ENCODE measurements at places on chromosomes 16 and 17.

GRCh38 chr17:51618476-51618875 lies 358.1 kb downstream of the UTP18 start:
- DNase-seq: no peak

DNA sequence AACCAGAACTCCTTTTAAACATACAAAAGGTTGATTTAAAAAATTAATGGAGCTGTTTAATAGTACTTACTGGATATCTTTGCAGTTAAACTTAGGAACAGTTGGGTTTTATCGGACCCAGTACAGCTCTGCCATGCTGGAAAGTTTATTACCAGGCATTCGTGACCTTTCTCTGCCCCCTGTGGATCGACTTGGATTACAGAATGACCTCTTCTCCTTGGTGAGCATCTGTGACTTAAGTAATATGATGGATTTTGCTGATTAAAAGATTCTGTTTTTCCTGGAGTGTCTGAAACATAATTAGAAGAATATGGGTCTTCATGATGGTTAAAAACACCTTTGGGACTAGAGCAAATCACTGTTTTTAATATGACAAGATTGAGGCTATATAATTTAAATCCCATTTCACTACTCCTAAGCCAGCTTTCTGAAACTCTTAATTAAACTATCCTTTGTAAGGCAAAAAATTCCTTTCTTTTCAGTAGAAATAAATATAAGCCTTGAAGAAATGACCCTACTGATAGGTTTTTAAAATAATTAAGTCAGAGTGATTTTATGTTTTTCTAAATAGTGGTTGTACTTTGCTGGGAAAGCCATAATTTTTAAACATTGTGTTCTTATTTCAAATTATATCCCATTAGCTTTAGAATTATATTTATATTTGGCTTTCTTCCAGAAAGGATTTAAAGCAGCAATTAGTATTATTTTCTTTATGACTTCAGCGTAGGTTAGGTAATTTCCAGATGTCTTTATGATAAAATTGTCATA lies 45.7 kb upstream of the KPNB1 start:
- DNase-seq: no peak

DNA sequence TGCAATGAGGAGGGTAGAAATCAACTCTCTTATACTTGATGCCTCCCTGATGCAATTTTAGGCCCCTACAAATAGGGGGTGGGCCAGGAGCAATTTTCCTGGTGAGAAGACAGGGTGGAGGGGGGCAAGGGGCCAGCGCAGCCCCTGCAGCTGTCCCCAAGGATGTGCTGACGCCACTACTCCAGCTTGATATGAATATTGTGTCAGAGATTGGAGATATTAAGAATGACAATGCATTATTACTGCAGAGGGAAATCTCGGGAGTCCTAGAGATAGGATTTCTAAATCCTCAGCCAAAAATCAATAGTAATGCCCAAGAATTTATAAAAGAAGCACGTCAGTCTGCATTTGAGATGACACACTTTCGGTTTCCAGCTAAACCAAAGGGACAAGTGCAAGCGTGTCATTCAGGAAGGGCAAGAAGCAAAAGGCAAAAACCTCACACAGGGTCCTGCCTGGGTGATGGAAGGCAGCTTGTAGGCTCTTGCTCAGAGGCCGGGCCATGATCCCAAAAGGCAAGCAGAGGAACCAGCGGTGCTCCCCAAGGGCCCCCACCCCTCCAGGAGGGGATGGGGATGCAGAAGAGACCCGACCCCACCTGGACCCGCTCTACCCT lies 178.8 kb downstream of the C16orf78 start:
- DNase-seq: no peak

- DNase-seq: no peak
Observed at GRCh38 chr17:69501591-69502468, 87.3 kb downstream of the MAP2K6 start.

GRCh38 chr16:1309888-1310831 lies 724 bp downstream of the UBE2I start:
- DNase-seq: peak; percentile 60

DNA sequence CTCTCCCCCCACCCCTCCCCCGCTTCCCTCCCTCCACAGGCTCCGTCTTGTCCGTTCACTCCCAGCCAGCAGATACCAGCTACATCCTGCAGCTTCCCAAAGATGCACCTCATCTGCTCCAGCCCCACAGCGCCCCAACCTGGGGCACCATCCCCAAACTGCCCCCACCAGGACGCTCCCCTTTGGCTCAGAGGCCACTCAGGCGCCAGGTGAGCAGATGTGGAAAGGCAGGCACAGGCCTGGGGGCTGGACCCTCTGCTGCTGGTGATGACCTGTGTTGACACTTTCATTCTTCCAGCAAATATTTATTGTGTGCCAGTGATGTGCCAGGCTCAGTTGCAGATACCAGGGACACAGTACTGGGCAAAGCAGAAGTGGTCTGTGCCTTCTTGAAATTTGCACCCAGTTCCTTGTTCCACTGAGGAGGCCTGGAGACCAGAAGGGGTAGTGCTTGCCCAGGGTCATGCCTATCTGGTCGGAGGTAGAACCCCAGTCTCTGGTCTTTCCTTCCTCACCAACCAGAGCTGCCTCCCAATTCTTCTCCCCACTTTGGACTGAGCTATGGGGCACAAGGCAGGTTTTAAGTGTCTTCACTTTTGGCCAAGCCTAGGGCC lies 10.3 kb upstream of the ABCC3 start:
- DNase-seq: no peak

DNA sequence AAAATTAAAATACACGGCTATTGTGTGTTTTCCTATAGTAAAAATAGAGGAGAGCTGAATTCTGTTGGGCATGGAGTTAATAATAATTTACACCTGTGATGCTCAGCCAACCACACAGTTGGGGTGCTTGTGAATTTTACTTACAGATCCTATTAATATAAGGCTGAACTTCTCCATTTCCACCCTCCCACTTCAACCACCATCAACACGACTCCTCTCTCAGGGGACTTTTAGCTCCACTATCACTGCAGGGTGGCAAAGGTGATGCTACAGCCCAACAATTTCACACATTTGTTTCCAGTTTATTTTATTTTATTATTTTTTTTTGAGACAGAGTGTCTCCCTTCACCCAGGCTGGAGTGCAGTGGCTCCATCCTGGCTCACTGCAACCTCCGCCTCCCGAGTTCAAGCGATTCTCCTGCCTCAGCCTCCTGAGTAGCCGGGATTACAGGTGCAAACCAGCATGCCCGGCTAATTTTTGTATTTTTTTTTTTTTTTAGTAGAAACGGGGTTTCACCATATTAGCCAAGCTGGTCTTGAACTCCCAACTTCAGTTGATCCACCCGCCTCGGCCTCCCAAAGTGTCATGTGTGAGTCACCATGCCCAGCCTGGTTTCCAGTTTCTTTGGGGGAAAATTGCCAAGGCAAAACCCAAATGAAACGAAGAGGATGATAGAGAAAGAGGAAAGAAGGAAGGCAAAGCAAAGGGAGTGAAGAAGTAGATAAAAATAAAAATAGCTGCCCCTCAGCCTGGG lies 57.9 kb downstream of the GNA13 start:
- DNase-seq: no peak

- DNase-seq: no peak
Observed at GRCh38 chr17:17341452-17341851, 38.3 kb downstream of the NT5M start.

DNA sequence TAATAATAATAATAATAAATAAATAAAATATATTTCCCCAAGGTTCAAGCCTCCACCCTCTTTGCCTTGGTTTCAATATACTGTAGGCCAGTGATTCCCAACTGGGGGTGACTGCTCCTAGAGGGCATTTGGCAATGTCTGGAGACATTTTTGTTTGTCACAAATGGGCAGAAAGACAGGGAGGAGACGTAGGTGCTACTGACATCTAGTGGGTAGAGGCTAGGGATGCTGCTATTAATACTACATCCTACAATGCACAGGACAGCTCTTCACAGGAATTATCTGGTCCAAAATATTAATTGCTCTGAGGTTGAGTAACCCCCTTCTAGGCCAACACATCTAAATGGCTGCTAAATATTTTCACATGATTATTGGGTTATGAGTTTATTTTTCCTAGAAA lies 12.8 kb upstream of the PRR14 start:
- DNase-seq: no peak

DNA sequence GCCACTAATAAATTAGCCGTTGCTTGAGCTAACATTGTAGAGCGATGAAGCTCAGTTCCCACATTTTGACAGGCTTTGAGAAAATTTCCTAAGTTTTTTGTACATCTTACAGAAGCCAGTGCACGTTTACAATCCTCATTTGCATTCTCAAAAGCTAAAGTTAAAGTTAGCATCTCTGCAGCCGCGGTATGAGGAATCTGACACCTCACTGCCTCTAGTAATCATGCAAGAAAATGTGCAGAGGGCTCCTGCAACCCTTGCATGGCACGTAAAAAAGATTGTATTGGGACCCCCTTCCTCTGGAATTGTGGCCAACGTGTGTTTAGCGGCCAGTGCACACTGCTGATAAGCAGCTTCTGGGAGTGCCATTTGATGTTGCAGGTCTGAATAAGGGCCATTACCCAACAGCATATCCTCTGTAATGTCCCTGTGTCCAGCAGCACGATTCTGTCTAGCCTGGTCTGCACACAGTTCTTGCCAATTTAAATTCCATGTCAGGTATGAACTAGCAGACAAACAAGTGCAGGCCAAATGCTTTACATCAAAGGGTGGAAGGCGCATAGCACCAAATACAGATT lies 12.4 kb upstream of the ZNF689 start:
- no peak for DNase-seq

DNA sequence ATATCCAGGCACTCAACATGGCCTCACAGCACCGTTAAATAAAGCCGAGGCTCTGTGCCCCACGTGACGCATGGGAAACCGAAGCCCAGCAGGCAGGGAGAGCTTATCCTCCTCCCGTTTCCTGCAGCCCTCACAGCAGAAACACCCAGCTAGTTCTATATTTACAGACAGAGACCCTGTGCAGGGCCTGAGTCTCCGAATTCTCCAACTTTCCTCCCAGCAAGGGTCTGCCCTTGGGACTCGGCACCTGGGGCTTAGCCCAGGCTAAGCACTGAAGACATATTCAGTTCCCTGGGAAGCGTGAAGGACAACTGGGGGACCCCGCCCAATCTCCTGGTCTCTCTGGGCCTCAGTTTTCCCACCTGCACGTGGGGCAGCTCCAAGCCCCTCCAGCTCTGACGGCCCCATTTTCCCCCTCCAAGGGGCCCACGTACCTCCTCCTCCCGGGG lies 29.2 kb downstream of the TRPV3 start:
- no peak for DNase-seq

- DNase-seq: no peak
Observed at GRCh38 chr16:88026964-88027938, 76.0 kb downstream of the BANP start.

GRCh38 chr17:29827179-29827578 lies 102.8 kb downstream of the SSH2 start:
- DNase-seq: no peak

GRCh38 chr17:58304750-58305486 lies 23.7 kb downstream of the TSPOAP1 start:
- DNase-seq: no peak

GRCh38 chr17:46943501-46944393 lies 20.8 kb downstream of the GOSR2 start:
- DNase-seq: no peak

DNA sequence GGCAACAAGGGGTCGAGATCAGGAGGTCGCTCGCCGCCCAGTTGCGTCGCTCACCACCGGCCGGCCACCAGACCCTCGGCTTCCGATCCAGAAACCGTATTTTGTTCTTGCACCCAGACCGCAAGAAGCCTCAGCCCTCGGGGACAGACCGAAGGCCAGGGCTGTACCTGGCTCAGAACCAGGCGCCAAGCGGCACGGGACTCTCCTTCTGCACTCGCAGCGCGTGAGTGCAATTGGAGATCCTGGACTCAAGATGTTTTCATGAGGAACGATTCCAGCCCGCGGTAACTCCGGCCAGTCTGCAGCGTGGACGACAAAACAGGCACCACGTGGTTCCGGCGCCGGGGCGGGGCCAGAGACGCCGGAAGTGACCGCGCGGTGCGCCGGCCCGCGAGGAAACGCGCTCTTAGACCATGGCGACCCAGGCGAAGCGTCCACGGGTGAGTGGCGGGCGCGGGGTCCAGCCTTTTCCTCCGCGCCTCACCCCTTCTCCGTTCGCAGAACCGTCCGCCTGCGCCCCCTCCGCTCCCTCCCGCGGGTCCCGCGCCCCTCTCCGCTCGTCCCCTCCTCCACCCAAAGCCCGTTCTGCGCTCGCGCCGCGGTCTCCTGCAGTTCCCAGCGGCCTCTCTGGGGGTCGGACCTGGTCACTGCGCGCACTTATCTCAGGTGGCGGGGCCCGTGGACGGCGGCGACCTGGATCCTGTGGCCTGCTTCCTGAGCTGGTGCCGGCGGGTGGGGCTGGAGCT lies at the start of gene SETD6:
TSS of gene SETD6 (plus strand) at position 393 of the 746 bp plus-strand sequence. CDS start at position 414, 21 bp downstream.
- DNase-seq: peak; percentile 86

- no peak for DNase-seq
Observed at GRCh38 chr17:2192367-2193057, 111.1 kb downstream of the SMG6 start.

DNA sequence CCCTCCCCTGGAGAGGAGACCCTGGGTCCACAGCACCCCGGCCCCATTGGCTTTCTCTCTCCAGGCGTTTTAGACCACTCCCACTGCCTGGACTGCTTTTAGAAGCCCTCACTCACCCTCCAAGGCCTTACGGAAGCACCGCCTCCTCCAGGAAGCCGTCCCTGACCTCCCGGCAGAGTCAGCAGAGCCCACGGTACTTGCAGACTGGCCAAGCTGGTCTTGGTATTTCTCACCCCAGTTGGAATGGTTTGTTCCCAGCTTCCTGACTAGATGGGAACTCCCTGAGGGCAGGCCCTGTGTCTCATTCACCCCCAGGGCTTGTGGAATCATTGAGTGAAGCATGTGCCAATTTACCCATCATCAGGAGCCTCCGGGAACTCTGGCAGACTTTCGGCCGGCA lies 9.2 kb downstream of the SCGB1C2 start:
- DNase-seq: no peak

DNA sequence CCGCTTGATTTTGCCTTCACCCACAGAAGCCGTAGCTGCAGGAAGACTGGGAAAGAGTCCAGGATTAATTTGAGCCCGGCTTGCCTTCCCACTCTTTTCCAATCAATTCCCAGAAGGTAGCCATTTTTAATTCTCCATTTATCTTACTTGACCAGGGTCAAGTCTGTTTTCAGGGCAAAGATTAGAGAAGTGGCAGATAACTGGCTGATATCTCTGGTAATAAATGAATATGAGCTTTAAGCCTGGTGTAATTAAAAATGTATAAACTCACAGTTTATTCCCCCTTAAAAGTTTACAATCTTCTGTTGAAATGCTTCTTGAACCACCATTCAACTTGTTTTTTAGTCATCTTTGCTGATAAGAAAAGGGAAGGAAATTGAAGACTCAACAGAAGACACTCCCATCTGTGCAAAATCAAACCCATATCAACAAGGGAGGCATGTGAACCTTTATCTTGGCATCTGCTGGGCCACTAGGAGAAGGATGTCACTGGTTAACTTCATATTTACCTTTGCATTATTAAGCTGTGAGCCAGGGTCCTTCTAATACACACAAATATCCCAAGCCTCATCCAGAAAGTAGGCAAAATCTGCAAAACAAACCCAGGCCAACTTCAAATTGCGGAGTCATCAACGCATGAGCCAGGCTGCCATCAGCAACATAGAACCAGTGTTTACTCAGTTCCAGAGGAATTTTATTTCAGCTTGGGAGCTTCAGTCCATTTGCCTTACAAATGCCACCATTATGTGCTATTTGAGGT lies 314.6 kb upstream of the MAF start:
- no peak for DNase-seq
